ENCODE measurements at places on chromosomes 13 and 19.

DNA sequence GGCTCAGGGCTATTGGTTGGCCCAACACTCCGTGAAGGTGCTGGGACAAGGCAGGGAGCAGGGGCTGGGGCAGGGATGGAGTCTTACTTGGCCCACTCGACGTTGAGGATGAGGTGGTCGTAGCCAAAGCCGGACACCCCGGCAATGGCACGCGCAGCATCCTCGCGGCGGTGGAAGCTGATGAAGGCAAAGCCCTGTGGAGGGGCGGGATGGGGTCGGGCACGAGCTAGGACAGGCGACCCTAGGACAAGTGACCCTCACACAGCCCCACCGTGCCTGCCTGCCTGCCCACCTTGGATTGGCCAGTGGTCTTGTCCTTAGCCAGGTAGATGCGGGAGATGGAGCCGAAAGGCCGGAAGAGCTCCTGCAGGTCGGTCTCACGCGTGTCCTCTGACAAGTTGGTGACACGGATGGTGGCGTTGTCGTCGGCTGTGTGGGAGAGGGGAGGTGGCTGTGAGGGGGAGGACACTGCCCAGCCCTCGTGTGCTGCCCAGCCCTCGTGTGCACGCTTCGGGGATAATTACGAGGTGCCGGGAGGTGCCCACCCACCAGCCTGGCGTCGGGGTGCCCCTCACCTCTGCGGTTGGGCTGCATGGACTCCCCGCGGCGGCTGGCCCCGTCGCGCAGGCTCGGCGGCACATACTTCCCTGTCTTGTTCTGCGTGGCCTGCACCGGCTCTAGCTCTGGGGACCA, 4.0 kb downstream of the P2RY11 start:
- DNase-seq = no peak

DNA sequence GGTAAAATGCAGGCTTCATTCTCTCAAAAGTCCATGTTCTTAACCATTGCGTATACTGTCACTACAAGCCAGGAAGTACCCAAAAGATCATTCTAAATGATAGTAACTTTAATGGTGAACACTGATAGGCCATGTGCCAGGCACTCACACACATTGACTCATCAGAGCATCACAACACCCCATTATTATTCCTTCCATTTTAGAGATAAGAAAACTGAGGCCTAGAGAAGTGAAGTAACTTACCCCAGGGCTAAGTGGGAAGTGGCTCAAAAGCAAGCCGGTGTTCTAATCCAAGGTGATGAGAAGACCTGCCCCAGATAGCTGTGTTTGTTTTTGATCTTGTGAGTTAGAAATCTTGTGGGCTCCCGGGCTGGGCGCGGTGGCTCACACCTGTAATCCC, 1.4 kb upstream of the PHLDB3 start:
- no peak for DNase-seq

GRCh38 chr19:293436-294110, 2.4 kb upstream of the PLPP2 start:
- DNase-seq = no peak

DNA sequence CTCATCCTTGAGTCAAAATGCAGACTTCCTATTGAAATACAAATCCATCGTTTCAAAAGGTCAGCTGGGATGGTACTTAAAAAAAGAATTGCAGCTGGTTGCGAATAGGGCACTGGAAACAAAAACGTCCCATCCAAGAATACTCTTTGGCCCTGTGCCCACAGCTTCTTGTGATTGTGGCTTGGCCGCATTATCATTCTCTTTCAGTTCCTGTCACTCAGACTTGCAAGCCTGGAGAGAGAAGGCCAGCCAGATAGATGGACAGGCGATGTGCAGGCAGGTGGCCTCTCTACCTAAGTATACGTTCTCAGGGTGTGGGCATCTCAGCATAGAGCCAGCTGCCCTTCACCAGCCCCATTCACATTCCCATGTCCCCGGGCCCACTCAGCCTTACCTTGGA, 208.5 kb upstream of the ZNF536 start:
- no peak for DNase-seq

GRCh38 chr13:65719831-65720230, 1510.3 kb downstream of the PCDH9 start:
- DNase-seq = no peak

- no peak for DNase-seq
Observed at GRCh38 chr19:4713384-4713951, 10.2 kb downstream of the DPP9 start.

DNA sequence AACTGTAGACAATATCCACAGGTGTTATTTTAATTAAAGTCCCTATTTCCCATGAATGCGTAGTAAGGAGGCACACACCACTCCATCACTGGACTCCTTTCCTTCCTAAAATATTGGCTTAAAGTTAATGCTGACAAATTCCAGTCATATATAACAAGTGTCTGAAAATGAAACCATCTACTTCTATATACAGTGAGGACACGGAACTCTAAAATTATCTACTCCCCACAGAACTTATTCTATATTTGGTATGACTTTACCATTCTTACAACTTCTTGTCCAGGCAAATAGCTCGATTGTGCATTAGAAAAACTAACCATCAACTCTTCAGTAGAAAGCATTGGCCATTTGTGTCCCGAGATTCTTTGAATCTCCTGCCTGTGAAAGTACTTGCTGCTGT, 1560.2 kb downstream of the EFNB2 start:
- no peak for DNase-seq
